ENCODE measurements at places on chromosomes 6 and 20.

- no peak for DNase-seq
Measured at GRCh38 chr6:118963003-118963402, 28.0 kb upstream of the MCM9 start.

GRCh38 chr6:128731249-128732165 lies 151.4 kb upstream of the LAMA2 start:
- DNase-seq: no peak

DNA sequence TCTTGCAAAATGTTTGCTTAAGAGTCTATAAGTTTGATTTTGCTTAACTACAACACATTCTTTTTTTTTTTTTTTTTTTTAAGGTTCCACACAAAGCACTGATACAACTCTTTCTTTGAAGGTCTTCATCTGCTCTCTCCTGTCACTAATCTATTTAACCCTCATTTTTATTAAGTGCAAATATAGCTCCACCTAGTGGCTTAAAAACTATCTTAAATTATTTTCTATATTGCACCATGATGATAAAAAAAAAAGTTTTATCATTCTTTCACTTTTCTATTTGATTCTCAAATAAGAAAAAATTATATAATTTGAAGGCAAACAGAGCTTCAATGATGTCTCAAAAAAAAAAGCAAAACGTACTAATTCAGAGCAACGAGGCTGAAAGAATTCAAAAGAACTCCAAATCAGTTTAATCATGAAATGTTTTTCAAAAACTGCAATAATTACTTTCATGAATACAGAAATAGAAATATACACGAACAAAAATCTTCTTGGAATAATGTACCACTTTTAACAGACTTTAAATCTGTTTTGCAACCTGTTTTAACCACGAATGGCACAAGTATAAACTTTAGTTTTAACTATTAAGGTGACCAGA lies 12.8 kb downstream of the ESF1 start:
- DNase-seq: no peak

DNA sequence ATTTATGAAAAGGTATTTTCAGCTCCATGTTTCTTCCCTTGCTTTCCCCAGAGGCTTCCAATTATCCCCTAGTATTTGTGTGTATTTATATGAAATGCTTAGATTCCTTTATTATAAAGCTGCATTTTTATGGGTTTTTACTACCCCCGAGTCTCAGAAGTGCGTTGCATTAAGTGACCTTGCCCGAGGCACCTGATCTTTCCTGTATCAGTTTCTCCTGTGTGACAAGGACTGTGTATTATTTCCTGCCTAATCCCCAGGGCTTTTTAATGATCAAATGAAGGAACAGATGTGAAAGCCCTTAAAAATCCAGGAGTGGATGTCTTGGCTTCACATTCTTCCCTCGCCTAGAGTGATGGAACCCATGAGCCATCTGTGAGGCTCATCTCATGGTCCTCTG lies 118.8 kb downstream of the TULP4 start:
- DNase-seq: no peak

DNA sequence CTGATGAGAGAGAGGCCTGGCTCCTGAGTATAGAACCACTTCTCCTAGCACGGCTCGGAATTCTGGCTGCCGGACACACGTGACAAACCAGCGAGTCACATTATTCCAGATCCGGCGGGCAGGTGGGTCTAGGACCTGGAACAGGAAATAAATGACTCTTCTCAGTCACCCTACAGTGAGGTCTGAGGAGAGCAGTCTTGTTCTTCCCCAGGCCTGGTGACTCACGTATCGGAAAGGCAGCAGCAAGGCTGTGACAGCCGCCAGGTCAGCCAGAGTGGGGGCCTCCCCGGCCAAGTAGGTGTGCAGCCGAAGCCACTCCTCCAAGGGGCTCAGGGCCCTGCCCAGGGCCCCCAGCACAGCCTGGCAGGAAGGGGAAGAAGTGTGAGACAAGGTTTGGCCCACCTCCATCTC lies 2.8 kb downstream of the VARS1 start:
- DNase-seq: no peak

DNA sequence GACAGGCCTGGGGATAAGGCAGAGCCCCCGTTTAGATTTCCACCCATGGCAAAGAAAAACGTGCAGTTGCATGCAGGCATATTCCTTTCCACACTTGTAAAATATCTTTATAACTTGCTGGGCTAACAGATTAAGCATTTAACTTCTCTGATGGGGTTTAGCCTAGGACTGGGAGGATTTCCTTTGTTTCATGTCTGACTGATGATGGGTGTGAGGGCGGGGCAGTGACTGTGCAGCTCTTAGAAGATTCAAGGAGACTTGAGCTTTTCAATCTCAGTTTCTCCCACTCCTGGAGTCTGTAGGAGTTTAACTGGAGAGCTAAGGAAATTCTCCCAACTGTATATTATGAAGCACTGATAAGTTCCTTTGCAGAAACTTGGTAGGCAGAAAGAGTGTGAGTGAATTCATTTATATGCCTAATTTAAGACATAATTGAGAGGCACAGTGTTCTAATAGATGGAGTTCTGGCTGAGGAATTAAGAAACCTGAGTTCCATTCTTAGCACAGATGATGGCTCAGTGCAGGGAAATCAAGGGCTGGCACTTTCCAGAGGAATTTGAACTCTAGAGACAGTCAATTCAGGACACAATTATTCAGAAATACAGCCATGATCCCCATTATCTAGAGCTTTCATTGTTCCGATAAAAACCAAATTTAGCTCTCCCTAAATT lies 214.6 kb upstream of the CNR1 start:
- DNase-seq: no peak

DNA sequence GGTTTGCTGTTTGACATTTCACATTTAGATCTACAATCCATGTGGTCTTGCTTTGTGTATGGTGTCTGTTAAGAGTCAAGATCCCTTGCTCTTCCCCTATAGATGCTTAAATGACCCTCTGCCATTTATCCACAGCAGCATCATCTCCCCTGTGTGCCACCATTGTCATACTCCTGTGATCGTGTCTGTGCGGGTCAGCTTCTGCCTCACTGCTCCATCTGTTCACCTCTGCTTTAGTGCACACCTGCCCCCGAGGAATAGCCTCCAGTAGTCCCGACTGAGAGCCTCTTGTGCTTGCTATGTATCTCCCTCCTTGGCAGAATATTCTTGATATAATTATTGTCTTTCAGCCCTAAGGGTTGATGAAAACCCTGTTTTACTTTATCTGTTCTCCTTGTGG lies 551.2 kb downstream of the CDH26 start:
- DNase-seq: no peak

GRCh38 chr6:160975162-160975561 lies 16.4 kb upstream of the MAP3K4 start:
- DNase-seq: no peak

DNA sequence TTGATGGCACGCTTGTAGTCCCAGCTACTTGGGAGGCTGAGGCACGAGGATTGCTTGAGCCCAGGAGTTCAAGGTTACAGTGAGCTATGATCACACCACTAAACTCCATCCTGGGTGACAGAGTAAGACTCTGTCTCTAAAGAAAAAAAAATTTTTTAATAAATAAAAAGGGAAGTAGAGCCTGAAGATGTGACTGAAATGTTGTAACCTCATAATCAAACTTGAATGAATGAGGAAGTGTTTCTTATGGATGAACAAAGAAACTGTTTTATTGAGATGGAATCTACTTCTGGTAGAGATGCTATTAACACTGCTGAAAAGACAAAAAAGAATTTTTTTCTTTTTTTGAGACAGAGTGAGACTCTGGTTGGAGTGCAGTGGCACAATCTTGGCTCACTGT lies 6.7 kb downstream of the MAK start:
- DNase-seq: no peak

DNA sequence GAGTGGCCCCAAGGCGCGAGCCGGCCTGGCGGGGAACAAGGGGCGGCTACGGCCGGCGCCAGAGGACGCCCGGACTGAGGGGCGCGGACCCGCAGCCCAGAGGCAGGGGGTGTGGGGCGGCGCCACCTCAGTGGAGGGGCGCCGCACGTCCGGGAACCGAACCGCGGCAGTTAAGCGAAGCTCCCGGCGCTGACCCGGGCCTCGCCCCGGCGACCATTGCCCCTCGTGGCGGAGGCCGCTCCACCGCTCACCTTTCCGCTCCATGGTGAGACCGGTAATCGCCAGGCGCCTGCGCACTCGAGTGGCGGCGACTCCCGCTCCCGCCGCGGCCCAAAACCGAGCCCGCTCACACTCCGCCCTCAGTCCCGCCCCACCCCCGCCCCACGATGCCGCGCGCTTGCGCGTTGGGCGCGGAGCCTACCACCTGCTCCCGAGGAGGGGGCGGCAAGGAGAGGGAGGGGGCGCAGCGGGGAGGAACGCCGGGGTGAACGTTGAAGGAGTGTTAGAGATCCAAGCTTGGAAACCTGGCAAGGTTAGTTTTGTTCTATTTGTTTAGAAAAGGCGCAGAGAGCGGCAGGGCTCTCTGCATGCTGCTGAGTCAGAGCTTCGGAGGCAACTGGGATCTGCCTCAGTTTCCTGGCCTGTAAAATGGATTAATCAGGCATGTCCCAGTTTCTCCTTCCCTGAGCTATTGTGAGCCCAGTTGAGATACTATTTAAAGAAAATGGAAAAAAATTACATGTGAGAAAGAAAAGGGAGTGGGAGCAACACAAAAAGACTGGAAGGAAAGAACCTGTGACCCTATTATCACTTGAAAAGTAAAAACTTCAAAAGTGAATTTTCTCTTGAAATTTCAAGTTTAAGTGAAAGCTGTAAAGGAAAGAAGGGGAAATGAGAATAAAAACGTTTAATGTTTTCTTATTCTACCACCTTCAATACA lies at the start of gene SRPK1:
Gene SRPK1, minus strand, starts transcription at position 306 of the 940 bp plus-strand sequence. Its CDS starts 42 bp downstream, at position 264.
- DNase-seq: peak; percentile 94

- no peak for DNase-seq
Measured at GRCh38 chr20:43824309-43825050, 90.2 kb upstream of the TOX2 start.

- DNase-seq: no peak
Measured at GRCh38 chr6:154298297-154298696, 58.3 kb downstream of the IPCEF1 start.

GRCh38 chr6:16844183-16844582 lies 82.9 kb upstream of the ATXN1 start:
- DNase-seq: no peak

GRCh38 chr20:6623989-6624388 lies 143.5 kb upstream of the BMP2 start:
- DNase-seq: no peak

DNA sequence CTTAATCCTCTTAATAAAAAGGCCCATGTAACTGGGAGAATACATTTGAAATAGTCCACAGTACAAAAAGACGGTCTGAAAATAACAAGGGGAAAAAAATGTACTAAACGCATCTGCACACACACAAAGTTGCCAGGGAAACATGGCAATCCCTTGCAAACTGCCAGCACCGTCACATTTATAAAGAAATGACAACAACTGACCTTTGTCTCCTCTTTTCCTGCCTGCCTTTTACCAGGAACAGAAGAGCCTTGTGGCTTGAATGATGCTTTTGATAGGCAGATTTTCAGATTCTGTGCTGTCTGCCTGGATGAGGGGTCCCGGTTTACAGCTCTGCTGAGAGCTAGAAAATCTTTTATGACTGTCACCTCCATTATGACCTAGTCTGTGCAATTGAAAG lies 308.6 kb upstream of the ZFP64 start:
- no peak for DNase-seq

DNA sequence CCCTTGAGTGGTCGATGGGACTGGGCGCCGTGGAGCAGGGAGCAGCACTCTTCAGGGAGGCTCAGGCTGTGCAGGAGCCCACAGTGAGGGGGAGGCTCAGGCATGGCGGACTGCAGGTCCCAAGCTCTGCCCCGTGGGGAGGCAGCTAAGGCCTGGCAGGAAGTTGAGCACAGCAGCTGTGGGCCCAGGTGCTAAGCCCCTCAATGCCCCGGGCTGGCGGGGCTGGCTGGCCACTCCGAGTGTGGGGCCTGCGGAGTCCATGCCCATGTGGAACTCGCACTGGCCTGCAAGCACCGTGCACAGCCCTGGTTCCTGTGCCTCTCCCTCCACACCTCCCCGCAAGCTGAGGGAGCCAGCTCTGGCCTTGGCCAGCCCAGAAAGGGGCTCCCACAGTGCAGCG lies 948.4 kb upstream of the EYS start:
- no peak for DNase-seq

DNA sequence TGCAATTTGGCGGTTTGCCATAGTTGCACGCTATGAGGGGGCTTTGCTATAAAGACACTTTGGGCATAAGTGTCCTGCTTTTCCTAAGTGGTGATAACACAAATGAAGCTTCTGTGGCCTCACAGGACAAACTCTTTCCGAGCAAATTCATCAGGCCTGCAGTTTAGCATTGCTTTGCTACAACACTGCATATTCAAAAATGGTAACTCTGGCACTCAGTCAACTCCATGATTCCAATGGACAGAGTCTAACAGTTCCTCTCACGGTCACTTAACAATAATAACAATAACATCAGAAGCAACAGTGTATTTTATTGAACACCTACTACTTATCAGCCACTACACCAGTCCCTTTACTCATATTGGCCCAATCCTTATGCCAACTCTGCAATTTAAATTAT lies 222.5 kb downstream of the FRK start:
- no peak for DNase-seq

GRCh38 chr6:53815381-53816119 lies 20.7 kb downstream of the LRRC1 start:
- DNase-seq: no peak

DNA sequence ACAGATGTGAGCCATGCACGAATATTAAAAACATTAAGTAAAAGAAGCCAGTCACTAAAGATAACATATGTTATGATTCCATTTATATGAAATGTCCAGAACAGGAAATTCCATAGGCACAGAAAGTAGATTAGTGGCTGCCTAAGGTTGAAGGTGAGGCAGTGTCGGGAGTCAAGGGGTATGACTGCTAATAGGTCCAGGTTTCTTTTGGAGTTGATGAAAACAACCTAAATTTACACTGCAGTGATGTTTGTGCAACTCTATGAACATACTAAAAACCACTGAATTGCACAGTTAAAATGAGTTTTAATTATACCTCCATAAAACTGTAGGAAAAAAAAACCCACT lies 14.4 kb downstream of the SRPK1 start:
- no peak for DNase-seq

DNA sequence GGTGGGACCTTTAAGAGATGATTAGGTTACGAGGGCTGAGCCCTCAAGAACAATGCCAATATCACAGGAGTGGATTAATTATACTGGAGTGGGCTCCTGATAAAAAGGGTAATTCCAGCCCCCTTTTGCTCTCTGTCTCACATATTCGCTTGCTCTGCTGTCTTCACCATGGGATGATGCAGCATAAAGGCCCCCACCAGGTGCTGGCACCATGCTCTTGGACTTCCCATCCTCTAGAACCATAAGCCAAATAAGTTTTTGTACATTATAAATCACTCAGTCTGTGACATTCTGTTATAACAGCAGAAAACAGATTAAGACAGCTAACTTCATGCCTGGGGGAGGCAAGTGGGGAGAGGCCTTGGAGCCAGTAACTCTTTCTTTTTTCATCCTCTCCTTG lies 9.8 kb upstream of the SNRPB start:
- DNase-seq: no peak

GRCh38 chr6:131213501-131213990 lies 78.3 kb downstream of the AKAP7 start:
- DNase-seq: no peak

- DNase-seq: no peak
Measured at GRCh38 chr6:36592221-36592655, 1.9 kb upstream of the SRSF3 start.

All from activated T-cell treated with anti-CD3 and anti-CD28 coated beads, Interleukin-2, amount 50 U/mL, for 24 hours (primary cell).